ENCODE measurements at places on chromosomes 12 and 14. TPM values are rescaled to one million over a fixed set of nuclear protein-coding genes. Genes with fewer than 3 reads are reported as not detected.

The CSAD gene
- total RNA-seq, result 71.4 TPM

The TECPR2 gene
- total RNA-seq, result 12.9 TPM

The SLC6A15 gene
- not detected for total RNA-seq

The GABARAPL1 gene
- 3.7 TPM for total RNA-seq

The CHGA gene
- total RNA-seq, result not detected

The KRT75 gene
- not detected for total RNA-seq

The CELA1 gene
- total RNA-seq, result 1.1 TPM

DNA sequence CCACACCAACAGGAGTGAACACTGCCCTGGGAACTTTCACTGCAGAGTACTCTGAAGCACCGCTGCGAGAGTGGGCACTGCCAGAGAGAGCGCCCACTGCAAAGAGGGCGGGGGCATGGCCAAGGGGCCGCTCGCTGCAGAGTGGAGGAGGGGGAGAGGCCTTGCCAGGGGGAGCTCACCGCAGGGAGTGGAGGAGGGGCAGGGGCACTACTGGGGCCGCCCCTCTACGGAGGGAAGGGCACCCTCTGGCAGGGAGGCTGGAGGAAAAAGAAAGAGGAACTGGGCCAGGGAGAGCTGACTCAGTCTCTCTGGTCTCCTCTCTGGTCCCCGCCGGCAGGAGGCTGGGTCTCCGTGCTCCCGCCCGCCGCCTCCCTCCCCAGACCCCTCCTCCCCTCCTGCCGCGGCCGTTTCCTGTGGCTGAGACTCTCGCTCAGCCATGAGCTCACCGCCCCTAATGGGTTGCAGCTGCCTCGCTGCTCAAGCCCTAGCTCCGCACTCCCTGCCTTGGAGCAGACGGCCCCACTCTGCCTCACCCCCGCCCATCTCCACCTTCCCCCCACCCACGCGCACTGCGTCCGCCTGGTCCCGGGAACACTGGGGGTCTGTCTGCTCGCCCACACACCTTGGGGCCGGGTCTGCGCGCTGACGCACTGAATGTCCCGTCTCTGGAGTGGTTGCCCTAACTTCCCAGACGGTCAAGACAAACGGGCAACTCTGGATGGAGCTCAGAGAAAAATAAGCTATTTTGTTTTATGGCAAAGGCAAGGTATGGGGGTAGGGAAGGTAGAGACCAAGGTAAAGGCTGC lies 1.3 kb downstream of the ARHGEF40 start:
- H3K27ac ChIP-seq, result no peak overlapping the region
- DNase-seq, result no peak
- peak overlapping the region; percentile 43 for H3K4me3 ChIP-seq
- no peaks in the 10 kb centered on the region for H3K36me3 ChIP-seq

DNA sequence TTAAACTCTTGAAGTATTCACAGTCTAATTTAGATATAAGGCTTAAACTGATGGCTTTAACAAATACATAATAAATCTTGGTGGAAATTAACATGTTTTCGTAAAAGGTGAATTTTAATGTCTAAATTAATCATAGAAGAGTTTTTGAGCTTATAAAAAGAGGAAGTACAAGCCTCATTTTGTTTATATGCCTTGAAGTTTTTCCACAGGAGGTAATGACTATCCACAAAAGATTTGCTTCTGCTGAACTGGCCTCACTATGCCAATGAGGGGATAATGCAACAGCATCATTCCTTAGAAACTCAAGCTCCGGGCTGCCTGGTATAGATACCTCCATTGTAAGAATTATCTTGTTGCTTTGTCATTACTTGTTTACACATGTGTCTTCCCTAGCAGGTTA lies 175.6 kb downstream of the DUSP6 start:
- H3K27me3 ChIP-seq, result no peaks in the 10 kb centered on the region
- no peaks in the 10 kb centered on the region for H3K36me3 ChIP-seq
- no peak overlapping the region for H3K27ac ChIP-seq

GRCh38 chr14:29454026-29454693 lies 473.5 kb downstream of the PRKD1 start:
- H3K4me3 ChIP-seq, result no peak overlapping the region
- no peak overlapping the region for H3K27ac ChIP-seq
- H3K36me3 ChIP-seq, result no peaks in the 10 kb centered on the region
- no peaks in the 10 kb centered on the region for H3K27me3 ChIP-seq
- DNase-seq, result no peak

DNA sequence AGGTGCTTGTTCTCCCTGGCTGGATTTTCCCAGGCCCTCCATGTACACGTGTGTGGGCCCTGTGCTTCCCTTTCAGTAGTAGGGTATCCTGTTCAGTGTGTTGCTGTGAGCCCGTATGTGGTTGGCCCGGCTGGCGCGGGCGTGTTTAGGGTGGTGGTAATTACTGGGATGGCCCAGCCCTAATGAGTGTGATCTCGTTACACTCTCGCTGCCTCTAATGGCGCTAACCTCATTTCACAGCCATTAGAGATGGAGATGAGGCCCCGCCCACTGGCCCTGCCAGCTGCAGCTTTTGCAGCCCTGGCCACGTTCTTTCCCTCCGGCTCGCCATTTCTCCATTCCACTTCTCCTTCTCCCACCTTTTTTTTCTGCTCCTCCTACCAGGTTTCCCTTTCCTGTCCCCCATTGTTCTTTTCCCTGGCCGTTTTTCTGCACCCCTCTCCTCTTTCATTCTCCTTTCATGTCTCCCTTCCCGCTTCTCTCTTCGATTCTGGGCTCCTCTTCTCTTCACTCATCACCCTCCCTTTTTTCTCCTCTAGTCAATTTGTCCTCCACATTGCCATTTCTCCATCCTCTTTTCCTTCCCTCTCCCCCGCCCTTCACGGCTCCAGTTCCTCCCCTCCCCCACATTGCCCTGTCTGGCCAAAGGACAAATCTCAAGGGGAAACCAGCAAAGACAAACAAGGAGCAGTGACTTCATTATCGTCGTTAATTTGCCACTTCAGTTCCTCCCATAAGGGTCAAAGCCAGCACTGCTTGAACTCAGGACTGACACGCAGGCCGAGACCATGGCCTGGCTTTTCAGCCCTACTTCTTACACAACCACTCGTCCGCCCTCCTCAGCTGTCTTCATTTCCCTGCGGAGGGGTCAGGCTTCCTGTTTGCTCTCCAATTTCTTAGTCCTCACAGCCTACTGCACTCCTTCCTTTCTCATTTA lies 6.8 kb downstream of the ZFHX2 start:
- H3K27ac ChIP-seq, result no peak overlapping the region
- DNase-seq, result no peak
- no peaks in the 10 kb centered on the region for H3K4me1 ChIP-seq
- peaks cover 3% of the 10 kb centered on the region for H3K27me3 ChIP-seq
- no peaks in the 10 kb centered on the region for H3K36me3 ChIP-seq

GRCh38 chr12:14954269-14954668 lies 7.1 kb downstream of the ARHGDIB start:
- peak overlapping the region; percentile 96 for H3K27ac ChIP-seq
- H3K36me3 ChIP-seq, result peaks cover 19% of the 10 kb centered on the region
- H3K27me3 ChIP-seq, result no peaks in the 10 kb centered on the region
- H3K4me1 ChIP-seq, result peaks cover 84% of the 10 kb centered on the region
- peak overlapping the region; percentile 39 for H3K4me3 ChIP-seq

DNA sequence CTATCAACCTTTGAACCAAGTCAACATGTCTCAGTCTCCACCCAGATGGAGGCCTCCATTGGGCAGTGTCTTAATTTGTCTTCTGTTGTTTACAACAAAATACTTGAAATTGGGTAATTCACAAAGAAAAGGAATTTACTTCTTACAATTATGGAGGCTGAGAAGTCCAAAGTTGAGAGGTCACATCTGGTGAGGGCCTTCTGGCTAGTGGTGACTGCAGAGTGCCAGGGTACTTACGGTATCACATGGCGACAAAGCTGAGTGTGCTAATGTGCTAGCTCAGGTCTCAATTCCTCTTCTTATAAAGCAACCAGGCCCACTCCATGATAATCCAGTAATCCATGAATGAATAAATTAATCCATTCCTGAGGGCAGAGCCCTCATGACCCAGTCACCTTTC lies 4.7 kb downstream of the NID2 start:
- H3K36me3 ChIP-seq, result no peaks in the 10 kb centered on the region
- no peak for DNase-seq
- no peaks in the 10 kb centered on the region for H3K27me3 ChIP-seq

DNA sequence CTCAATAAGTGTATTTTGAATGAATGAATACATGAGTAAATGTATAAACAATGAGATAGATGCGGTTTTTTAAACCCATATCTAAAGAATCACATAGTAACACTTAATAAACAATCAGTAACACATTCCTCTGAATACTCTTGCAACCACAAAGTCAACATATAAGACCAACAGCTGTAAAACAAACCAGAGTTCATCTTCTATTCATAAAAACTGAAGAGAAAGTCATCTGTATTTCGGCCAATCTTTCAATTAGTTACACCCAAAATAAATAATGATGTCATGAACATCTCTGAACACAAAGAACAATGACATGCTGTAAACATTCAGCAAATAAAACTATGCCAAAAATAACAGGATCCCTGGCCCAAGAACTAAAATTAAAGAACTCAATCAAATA lies 47.2 kb downstream of the ARMH4 start:
- H3K4me1 ChIP-seq, result no peaks in the 10 kb centered on the region
- DNase-seq, result no peak
- no peaks in the 10 kb centered on the region for H3K27me3 ChIP-seq
- H3K27ac ChIP-seq, result no peak overlapping the region
- H3K4me3 ChIP-seq, result no peak overlapping the region
- H3K36me3 ChIP-seq, result no peaks in the 10 kb centered on the region

DNA sequence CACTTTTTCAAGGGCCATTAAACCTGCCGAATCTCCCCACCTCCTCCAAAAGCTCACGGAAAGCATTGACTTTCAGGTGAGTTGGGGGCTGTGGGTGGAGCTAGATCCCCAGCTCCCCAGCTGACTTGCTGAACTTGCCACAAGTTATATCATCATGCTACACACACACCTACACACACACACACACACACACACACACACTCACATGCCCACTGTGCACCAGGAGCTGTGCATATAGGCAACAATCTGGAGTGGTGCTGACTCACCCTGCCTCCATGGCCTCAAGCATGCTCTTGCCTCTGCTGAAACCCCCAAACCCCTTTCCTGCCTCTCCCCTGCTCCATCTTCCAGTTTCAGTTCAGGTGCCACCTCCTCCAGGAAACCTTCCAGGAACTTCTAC lies 26.1 kb downstream of the SERPINA3 start:
- H3K27me3 ChIP-seq, result no peaks in the 10 kb centered on the region
- H3K4me1 ChIP-seq, result no peaks in the 10 kb centered on the region

DNA sequence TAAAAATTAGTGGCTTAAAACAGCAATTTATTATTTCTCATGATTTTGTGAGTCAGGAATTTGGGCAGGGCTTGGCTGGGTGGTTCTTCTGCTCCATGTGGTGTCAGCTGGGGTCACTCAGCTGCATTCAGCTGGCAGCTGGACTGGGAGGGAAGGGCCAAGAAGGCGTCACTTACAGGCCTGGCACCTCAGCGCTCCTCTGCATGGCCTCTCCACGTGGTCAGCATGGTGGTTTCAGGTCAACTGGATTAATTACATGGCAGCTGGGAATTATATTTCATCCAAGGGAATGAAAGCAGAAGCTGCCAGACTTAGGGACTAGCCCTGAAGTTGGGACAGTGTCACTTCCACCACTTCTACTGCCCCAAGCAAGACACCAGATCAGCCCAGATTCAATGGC lies 27.5 kb upstream of the IRF2BPL start:
- no peak overlapping the region for H3K4me3 ChIP-seq
- H3K27me3 ChIP-seq, result no peaks in the 10 kb centered on the region
- H3K36me3 ChIP-seq, result no peaks in the 10 kb centered on the region
- H3K27ac ChIP-seq, result no peak overlapping the region
- peaks cover 7% of the 10 kb centered on the region for H3K4me1 ChIP-seq
- DNase-seq, result no peak

DNA sequence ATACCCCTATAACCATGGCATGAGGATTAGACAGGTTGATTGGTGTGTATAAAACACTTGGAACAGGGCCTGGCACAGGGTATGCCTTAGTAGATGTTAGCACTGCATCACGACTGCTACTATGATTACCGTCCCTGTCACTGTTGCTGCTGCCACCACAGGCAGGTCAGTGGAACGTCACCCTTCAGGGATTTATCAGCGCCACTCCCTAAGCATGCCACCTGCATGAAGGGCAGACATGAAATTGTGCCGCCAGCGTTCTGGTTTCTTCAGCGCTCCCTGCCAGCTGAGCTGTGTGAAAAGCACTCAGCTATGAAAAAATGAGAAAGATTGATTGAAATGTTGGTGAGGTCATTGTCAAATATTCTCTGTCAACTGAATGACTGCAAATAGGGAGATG lies 477.0 kb downstream of the DPF3 start:
- no peaks in the 10 kb centered on the region for H3K36me3 ChIP-seq
- no peaks in the 10 kb centered on the region for H3K27me3 ChIP-seq
- no peak overlapping the region for H3K27ac ChIP-seq
- H3K4me1 ChIP-seq, result no peaks in the 10 kb centered on the region
- no peak for DNase-seq

DNA sequence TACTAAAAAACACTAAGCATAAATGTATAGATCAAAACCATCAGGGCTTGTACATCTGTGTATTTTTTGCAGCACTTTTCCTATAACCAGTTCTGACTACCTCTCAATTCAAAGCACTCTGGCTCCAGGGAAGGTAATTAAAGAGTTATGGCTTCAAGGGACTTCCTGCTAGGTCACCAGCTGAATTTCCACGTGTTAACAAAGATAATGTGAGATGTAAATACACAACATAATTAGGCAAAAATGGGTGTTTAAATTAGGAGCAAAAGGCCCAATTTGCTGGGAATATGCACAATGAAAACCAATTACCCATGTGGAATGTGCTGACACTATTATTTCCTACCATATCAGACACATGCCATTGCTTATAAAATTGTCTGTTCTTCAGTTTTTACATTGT lies 513.4 kb upstream of the FLRT2 start:
- H3K4me3 ChIP-seq, result no peak overlapping the region
- no peaks in the 10 kb centered on the region for H3K27me3 ChIP-seq
- DNase-seq, result no peak
- H3K27ac ChIP-seq, result no peak overlapping the region

DNA sequence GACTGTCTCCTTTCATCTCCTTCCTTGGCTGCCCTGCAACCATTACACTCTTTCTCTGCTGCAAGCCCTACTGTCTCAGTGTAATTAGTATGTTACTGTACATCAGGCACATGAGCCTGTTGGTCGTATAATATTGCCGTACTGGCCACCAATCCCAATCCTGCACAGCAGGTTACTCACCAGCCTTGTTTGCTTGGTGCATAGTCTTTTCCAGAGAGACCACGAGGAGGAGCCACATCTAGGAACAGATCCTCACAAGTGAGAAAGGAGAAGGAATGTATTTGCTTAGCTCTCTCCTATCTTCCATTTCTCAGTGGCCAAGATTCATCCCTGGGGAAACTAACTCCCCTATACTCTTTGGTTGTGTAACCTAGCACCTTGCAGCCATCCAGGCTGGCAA lies 33.0 kb upstream of the BICDL1 start:
- H3K27ac ChIP-seq, result no peak overlapping the region
- DNase-seq, result no peak
- no peaks in the 10 kb centered on the region for H3K27me3 ChIP-seq
- H3K4me1 ChIP-seq, result no peaks in the 10 kb centered on the region
- H3K36me3 ChIP-seq, result no peaks in the 10 kb centered on the region

GRCh38 chr12:131511391-131511802 lies 199.5 kb upstream of the SFSWAP start:
- DNase-seq, result peak; percentile 55
- H3K4me3 ChIP-seq, result no peak overlapping the region
- peaks cover 15% of the 10 kb centered on the region for H3K4me1 ChIP-seq

GRCh38 chr14:73289729-73290128 lies 52.4 kb downstream of the PAPLN start:
- no peaks in the 10 kb centered on the region for H3K4me1 ChIP-seq
- no peak overlapping the region for H3K4me3 ChIP-seq
- no peaks in the 10 kb centered on the region for H3K27me3 ChIP-seq
- peaks cover 43% of the 10 kb centered on the region for H3K36me3 ChIP-seq
- no peak for DNase-seq

- no peak overlapping the region for H3K27ac ChIP-seq
- DNase-seq, result no peak
- no peaks in the 10 kb centered on the region for H3K27me3 ChIP-seq
- no peaks in the 10 kb centered on the region for H3K4me1 ChIP-seq
- no peak overlapping the region for H3K4me3 ChIP-seq
Measured at GRCh38 chr14:91755570-91756295, 23.8 kb upstream of the CATSPERB start.
